ENCODE measurements at places on chromosomes 1 and 21. TPM values are rescaled to one million over a fixed set of nuclear protein-coding genes. Genes with fewer than 3 reads are reported as not detected.
A peak's percentile ranks its signal among the peaks of the same experiment; 100 is the strongest.

- DNase-seq, result peak; percentile 8
These were observed 39.1 kb downstream of the UROD start for GRCh38 chr1:45051005-45051772.

DNA sequence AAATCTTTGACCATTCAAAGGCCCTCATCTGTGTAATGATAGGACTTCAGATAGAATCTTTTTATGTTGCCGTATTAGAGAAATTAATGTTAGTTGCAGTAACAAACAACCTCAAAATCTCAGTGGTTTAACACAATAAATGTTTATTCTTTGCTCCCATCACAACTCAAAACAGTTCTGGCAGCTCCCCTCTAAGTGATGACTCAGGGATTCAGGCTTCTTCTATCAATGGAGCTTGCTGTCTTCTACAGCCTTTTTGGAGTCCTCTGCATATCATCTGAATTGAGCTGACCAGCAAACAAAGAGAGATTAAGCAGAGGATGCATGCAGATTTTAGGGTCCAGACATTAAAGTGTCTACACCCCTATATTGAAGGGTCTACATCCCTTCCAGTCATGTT, 59.1 kb upstream of the RAB3GAP2 start:
- DNase-seq, result no peak

The FMO2 gene
- polyA plus RNA-seq, result not detected

DNA sequence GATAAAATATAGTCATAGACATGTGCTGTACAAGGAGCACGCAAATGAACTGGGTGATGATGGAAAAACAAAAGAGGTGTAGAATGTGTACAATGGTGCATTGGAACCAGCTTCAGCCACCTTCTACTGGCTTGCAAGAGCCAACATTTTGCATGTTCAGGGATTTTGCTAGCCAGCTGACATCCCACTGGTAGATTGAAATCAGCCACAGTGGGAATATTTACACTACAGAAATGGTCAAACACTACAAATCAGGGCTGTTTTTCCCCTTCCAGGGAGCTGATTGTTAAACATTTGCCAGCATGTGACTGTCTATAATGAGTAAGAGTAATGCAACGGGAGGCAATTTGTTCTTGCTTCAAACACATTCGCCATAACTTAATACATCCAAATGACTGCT, 23.2 kb downstream of the PMVK start:
- no peak for DNase-seq

DNA sequence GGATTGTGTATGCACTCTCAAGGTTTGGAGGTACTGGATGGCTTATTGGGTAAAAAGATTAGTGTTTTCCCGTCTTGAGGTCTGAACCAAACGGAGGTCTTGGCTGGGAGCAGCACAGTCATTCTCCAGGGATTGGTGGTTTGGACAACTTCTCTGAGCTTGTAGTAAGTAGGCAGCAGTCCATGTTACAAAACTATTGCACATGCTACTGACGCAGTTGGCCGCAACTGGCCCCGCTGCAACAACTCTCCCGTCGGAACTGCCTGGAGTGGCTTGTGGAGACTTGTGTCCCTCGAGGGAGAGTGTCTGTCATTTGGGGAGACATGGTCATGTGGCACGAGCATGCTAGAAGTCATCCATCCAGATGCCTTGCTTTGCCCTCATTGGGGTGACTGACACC, 276.0 kb downstream of the TM2D1 start:
- DNase-seq, result no peak

GRCh38 chr1:100266741-100267140, 725 bp downstream of the RTCA start:
- DNase-seq, result peak; percentile 27

DNA sequence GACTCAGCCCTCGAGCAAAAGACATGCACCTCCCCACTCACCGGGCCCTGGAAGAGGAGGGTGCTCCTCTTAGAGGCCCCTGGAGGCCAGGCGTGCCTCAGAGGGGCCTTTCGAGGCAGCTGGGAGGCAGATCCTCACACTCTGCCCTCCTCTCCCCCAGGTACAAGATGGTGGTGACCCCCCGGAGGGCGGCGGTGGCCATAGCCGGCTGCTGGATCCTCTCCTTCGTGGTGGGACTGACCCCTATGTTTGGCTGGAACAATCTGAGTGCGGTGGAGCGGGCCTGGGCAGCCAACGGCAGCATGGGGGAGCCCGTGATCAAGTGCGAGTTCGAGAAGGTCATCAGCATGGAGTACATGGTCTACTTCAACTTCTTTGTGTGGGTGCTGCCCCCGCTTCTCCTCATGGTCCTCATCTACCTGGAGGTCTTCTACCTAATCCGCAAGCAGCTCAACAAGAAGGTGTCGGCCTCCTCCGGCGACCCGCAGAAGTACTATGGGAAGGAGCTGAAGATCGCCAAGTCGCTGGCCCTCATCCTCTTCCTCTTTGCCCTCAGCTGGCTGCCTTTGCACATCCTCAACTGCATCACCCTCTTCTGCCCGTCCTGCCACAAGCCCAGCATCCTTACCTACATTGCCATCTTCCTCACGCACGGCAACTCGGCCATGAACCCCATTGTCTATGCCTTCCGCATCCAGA, 10.4 kb downstream of the MYBPH start:
- DNase-seq, result no peak

- no peak for DNase-seq
These were observed 2.3 kb downstream of the PLA2G2F start for GRCh38 chr1:20141466-20141865.

The CMPK1 gene
- polyA plus RNA-seq, result 156 TPM

DNA sequence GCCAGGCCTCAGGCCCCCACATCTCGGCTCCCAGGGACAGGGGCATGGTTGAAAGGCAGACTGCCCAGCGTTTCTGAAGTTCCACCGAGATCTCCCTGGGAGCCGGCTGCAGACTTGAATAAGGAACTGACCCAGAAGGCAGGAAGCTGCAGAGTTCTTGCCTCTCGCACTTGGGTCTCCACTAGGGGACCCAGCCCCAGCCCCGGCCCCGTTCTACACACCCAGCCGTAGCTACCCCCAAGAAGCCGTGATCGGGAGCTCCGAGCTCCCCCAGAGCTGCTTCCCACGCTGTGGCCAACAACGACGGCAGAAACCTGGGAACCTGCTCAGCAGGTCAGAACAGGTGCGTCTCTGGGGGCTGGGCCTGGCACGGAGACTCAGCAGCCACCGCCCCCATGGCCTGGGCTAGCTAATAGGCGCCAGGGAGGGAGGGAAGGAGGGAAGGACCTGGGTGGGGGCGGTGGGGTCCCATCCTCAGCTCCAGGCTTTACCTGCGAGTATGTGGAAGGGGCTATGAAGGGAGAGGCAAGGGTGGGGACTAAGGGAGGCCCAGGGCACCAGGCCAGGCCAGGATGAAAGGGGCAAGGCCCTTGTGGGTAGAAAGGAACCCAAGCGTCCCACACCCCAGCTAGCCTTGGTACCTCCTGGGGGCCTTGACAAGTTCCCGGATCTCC, at the start of gene NECTIN4:
NECTIN4 (minus strand) TSS at position 308 of the 674 bp plus-strand sequence; CDS start at position 46, 262 bp downstream.
- DNase-seq, result no peak

The RABIF gene
- polyA plus RNA-seq, result 25.1 TPM

- no peak for DNase-seq
These were observed 87.6 kb upstream of the WLS start for GRCh38 chr1:68319907-68320306.

DNA sequence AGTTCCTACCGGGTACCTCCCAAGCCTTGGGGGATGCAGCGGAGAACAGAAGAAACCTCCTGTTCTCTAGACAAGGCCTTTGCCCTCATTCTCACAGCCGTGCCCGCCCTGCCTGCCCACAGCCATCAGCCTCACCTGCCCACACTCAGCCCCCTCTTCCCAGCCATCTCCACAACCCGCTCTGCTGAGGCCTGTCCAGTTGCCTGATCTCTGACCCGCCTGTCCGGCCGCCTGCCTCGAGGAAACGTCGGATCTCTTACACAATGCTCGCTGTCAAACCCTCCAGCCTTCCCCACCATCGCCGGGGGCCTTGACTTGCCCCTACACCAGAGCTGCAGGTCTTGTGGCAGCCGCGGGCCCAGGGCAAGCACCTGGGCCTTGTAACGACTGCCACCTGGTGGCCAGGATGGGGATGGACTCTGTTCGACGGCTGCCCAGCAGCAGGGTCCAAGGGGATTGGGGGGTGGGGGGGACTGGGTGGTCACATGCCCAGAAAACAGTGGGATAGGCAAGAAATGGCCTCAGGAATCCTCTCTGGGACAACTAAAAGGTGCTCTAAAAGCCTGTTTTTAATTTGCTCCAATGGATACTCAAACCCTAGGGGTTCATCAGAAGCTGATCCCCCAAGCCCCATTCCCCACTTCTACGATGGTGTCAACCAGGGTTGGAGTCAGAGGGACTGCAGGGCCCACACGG, 31.0 kb downstream of the SLC45A1 start:
- peak; percentile 62 for DNase-seq

GRCh38 chr1:227712648-227713047, 22.5 kb downstream of the JMJD4 start:
- no peak for DNase-seq

- DNase-seq, result peak; percentile 50
These were observed 7.2 kb downstream of the SETD4 start for GRCh38 chr21:36052860-36053714.

DNA sequence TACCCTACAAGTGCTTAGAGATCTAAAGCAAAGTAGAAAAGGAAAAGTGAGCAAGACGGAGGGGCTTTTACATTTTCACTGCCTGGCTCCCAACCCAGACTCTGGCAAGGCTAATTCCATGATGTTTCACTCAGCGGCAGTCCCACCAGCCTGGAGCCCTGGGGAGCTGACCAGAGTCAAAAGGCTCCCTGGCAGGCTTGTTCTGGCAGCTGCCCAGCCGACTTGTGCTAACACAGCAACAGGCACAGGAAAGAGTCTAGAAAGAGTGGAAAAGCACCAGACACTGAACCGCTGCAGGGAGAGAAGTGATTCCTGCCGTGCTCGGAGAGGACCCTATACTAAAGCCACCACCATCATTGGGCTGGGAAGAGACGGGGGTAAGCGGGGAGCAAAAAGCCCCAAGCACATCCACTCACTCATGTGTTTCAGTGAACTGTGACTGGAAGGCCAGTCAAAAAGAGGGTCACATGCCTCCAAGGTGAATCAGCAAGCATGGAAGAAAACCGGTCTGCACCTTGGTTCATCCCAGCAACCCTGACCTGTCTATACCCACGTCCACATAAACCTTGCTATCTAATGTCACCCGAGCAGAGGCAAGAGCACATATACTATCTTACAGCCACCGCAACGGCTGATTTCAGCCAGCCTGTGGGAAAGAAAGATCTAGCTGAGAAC, 8.0 kb downstream of the SMIM12 start:
- DNase-seq, result no peak

The IL20 gene
- not detected for polyA plus RNA-seq

The ERG gene
- not detected for polyA plus RNA-seq

- DNase-seq, result no peak
These were observed 11.8 kb upstream of the RALGPS2 start for GRCh38 chr1:178713259-178713658.

GRCh38 chr1:198922638-198923430, 284.0 kb downstream of the PTPRC start:
- no peak for DNase-seq

GRCh38 chr1:67573311-67573872, 111.6 kb upstream of the GADD45A start:
- no peak for DNase-seq

The FCGR2B gene
- polyA plus RNA-seq, result not detected

The PRRX1 gene
- 1.3 TPM for polyA plus RNA-seq

- DNase-seq, result no peak
These were observed 7.0 kb upstream of the CELSR2 start for GRCh38 chr1:109242387-109242786.

GRCh38 chr1:99516141-99516540, 129.8 kb upstream of the PALMD start:
- DNase-seq, result no peak

- no peak for DNase-seq
These were observed 700 bp upstream of the CCDC28B start for GRCh38 chr1:32199717-32200072.

GRCh38 chr1:209064850-209065706, 518.4 kb upstream of the CAMK1G start:
- DNase-seq, result no peak

The AMPD1 gene
- not detected for polyA plus RNA-seq

DNA sequence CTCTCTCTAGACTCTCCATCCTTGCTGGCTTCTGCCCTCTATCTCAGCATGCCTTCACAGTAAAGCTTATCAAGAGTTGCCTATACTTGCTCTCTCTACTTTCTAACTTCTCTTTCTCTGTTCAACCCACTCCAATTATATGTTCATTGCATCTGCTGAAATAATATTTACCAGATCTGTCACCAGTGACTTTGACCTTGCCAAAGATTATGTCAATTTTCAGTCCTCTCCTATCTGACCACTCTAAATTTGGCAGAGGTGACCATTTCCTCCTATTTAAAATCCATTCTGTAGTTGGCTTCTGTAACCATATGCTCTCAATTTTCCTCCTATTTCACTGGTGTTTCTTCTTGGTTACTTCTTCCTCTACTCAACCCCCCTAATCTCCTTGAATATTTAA, 38.8 kb upstream of the DR1 start:
- DNase-seq, result no peak

The TNFRSF4 gene
- polyA plus RNA-seq, result 19.0 TPM

DNA sequence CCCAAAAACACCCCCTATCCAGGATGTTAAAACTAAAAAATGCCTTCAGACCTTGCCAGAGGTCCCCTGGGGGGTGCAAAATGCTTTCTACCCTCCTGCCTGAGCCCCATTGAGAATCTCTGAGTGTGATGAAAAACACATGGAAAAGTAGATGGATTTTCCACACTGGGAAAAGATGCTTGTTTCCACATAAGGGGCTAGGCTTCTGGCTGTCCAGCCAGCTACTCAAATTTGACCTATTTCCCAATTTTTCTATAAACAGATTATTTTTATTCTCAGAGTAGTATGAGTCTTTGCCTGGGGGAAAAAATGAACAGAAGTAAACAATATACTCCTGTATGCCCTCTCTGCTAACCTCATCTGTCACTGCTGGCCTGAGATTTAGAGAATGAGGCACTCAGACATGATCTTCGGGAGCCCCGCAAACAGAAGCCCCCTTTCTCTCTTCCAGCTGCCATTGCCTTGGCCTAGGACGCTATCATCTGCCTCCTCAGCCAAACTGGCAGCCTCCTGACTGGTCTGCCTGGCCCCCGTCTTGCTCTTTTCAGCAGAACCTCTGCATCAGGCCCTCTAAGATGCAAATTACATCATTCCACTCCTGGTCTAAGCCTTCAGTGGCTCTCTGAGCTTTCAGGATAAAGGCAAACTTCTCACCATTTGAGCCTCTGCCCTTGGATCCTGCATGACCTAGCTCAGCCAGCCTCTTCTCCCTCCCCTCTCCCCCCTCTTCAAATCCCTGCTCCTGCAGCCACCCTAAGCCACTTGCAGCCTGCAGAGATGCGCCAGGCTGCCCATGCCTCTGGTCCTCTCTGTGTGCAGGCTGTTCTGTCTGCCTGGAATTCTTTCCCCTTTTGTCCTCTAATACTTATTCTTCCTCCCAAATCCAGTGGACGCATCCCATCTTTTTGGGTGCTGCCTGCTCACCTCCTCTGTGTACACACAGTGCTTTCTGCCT, 39.7 kb upstream of the TMEM125 start:
- DNase-seq, result no peak

- no peak for DNase-seq
These were observed 131.1 kb downstream of the KIAA0319L start for GRCh38 chr1:35426097-35426586.

DNA sequence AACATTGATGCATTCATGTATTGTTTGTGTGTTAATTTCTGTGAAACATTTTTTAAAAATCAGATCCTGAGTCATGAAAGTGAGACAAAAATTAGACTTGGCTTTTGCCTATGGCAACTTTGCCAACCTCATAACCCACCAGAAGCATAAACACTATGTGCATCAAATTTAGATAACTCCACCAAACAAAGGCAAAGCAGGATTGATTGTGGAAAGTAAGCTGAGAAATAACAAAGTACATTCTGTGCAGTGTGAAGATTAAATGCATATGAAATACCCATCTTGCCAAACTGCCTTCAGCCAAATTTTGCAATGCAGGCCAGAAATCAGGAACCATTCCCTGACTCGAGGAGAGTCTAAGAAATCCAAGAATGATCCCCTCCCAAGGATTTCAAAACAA, 493.4 kb downstream of the AJAP1 start:
- no peak for DNase-seq
